CD4-positive, alpha-beta T cell treated with Interleukin-17A for 1 hour (primary cell): ENCODE measurements at places on chromosomes 7 and 10.
A peak's percentile ranks its signal among the peaks of the same experiment; 100 is the strongest.

GRCh38 chr7:120272701-120273475 lies at the start of gene KCND2:
Gene KCND2 (plus strand): TSS chr7:120273175.
- no peak for DNase-seq

DNA sequence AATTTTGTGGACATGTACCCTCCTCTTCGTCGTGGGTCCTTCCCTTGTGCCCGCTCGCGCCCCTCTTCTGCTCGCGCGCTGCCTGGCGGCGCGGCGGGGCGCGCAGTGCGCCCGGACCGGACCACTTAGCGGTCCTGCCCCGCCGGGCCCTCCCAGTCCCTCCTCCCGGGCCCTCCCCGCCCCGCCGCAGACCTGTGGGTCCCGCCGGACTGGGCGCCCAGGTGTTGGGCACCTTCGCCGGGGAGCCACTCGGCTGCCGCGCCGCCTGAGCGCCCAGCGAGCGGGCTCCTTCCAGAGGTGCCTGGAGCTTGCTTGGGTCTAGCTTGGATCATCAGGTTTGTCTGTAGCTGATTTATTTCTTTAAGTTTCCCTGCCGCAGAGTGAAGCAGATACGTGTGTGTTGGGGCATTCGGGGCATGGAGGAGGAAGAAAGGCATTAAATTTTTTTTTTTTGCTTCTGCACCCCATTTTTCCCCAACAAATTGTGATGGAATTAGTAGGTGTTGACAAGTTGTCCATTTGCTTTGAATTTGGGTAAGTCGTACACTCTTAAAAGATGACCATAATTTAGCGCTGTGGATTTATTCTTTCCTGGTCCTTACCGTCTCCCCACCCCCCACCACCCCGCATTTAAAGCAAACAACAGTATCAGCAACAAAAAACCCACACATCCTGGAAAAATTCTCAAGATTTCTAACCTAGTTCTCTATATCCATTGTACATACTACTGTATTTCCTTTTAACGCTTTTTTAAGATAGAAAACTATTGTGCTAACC lies 905 bp downstream of the C1GALT1 start:
- peak; percentile 54 for DNase-seq

- DNase-seq = no peak
These were observed 14.1 kb upstream of the CXCL12 start for GRCh38 chr10:44398747-44399658.

- no peak for DNase-seq
These were observed 28.6 kb downstream of the LSMEM1 start for GRCh38 chr7:112509402-112509801.

DNA sequence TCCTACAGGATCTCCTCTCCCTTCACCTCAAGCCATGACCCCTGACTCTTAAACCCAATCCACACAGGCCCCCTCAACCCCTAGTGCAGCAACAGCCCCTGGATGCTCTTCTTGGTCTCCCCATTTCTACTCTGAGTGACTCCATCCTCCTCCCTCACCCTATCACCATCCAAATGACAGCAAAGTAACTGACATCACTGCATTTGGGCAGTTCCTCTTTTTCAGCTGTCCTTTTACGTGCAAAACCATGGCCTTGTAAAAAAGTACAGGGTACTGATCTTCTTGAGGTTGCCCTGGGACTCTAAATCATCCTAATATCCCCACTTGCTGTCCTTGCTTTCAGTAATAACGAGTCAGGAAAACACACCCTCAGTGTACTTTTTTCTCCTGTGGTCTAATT lies 454.9 kb downstream of the ADRA2A start:
- DNase-seq = no peak

GRCh38 chr10:121339114-121339513 lies 259.1 kb downstream of the FGFR2 start:
- DNase-seq = no peak

DNA sequence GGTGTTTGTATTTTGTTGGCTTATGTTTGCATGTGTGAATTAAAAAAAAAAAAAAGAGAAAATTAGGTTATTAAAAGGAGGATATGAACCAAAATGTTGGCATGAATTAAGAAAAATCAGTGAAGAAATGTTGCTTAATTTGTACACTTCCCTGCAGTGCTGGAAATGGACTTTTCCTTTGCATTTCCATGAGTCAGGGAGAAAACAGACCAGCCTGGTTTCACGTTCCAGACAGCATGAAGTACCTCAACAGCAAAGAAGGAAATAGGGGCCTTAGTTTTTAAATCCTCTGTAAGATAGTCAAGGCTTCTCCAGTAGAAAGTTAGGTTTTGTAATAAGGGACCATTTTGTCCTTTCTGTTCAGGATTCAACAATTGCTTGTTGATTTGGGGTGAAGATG lies 159.7 kb downstream of the CELF2 start:
- DNase-seq = no peak

GRCh38 chr7:107441581-107442422 lies 28.1 kb upstream of the GPR22 start:
- no peak for DNase-seq

DNA sequence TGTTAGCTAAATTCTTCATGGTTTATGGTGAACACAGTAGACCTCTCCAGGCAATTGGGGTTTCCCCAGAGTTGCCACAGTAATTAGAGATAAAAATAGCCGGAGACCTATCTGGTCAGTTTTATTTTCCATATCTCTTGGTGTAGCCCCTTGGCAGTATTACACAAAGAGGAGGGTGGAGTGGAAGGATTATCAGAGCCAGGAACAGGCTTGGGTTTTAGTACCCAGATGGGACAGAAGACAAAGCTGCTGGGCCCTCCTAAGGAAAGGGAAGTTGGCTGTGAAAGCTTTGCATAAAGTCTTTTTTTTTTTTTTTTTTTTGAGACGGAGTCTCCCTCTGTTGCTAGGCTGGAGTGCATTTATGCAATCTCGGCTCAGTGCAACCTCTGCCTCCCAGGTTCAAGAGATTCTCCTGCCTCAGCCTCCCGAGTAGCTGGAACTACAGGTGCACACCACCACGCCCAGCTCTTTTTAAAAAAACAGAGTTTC lies 9.7 kb downstream of the ZSCAN21 start:
- no peak for DNase-seq

DNA sequence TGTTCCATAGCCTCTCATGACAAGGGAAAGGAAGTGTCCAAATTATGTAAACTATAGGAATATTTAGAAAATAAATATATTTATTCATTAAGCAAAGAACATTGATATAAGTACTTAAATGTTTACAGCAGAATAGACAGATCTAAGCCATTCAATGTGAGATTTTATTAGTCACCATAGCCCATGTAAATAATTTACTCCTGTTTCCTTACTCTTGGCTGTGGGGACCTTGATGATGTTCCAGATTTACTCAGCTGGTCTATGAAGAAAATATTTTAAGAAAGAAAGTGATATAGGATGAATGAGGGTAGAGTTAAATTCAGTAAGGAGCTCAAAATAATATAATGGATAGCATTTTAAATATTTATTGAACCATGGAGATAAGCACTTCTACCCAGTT lies 442.6 kb upstream of the KLF6 start:
- no peak for DNase-seq

DNA sequence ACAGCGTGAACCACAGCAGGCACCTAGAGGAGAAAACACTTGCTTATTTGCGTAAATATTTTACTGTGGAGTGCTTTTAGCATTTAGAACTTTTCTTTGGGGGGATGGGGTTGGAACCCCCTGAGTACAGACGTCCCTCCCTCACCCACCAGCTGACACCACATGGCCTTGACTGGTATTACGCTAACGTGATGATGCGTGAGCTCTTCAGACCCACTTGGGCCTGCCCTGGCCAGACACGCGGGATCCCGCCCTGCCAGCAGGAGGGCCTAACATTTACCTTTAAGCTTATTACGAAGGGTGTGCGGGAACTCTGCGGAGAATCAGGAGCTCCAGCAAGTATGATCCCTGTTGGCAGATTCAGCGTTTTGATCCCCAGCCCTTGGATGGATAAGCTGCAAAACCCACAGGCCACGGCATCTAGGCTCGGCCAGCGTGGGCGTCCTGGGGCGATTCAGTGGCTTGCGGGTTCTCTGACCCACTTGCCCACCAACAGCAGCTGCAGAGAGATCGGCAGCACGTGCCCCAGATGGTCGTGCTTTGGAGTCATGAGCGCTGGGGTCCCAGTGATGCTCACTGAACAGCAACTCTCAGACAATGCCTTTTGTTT lies 545.5 kb upstream of the FOXK1 start:
- DNase-seq = no peak

DNA sequence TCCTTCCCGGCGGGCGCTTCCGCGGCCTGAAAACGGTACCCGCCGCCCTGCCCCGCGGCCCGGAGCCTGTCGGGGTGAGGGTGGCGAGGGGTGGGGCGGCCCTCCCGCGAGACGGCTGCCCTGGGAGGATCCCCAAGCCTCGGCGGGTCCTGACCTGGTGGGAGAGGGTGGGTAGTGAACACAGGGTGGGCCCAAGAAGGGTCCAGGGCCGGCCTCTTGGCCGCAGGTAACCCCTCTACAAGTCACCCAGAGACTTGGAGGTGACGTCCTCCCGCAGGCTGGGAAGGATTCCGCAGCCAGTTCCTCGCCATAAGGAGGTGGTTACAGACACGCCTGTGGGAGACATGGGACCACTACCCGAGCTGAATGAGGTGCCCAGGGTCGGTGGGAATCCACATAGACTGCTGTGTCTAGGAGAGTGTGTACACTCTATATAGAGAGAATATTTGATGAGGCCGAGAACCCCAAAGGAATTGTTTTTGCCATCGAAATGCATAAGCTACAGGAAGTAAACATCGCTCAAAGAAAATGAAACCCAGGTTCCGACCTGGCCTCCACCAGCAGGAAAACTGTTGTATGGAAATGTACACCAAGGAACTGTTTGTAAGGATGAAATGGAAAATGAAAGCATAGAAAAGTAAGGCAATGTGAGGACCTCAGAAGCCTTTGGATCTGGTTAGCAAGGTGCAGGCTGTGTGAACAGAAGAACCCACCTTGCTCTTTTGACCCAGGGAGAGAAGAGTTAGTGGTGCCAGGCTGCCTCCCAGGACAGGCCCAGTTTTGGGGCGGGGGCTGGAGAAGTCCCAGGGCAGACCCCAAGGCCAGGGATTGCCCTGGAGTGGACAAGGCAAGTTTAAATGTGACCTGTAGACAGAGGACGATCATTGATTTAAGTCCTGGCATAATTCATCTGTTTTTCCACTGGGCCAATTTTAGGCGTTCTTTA lies 659 bp downstream of the OPTN start:
- DNase-seq = peak; percentile 43

DNA sequence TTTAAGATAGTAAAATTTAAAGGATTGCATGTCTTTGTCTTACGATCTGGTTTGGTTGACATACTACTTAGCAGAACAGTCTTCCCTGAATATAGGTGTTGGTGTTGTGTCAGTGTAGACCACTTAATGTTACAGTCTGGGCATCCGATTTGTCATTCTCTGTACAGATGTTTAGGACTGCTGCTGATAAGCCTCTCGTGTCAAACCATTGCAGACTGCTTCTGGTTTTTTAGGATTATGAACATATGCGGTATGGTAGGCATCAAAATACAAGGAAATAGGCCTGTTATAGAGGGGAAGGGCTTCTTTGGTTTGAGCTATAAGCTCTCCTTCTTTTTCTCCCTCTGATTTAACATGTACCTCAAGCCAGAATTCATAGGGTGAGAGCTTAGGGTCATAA lies 7.4 kb downstream of the CYP3A43 start:
- DNase-seq = no peak

- DNase-seq = no peak
These were observed 99.8 kb downstream of the WDR37 start for GRCh38 chr10:1155791-1156615.

DNA sequence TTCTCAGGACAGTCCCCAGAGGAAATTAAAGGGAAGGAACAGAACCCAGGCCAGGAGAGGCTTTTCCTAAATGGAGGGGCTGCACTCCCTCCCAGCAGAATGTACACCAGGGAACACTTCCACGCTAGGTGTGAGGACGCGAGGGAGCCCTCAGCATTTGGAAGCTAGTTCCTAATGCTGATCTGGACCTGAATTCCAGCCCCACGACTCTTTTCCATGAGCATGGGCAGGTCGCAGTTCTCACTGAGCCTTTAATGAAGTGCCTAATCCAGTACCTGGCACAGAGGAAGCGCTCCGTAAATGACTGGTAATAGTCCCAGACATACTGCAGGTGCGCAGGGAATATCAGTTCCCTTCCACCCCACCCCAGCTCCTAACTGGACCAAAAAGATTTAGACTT lies 1.1 kb downstream of the ALOX5 start:
- no peak for DNase-seq

- DNase-seq = no peak
These were observed 211.1 kb upstream of the TCF7L2 start for GRCh38 chr10:112738606-112739591.

DNA sequence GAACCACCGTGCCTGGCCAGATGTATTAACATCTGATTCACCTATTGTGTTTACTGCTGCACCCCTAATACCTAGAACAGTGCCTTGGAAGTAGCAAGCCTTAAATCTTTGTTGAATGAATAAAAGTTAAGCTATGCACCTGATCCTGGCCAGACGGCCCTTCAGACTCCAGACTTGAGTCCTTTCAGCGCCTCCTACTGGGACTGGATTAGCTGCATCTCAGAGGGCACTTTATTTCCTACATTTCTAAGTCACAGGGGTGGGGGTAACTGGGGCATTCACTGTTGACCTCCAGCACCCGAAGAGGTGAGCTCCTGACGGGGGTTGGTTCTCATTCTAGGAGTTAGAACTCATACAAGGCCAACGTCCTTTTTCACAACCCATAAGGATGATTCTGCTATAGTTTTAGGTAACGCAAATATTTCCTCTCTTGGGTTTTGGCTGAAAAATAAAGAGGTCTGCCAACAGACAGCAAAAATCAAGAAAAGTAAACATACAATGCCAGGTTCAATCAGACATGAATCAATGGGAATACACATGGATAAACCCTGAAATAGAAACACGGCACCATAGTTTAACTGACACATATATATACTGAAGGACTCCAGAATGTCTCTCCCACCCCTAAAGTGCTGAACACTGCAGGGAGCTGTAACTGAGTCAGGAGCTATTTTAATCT lies 48.0 kb upstream of the DLG5 start:
- peak; percentile 1 for DNase-seq

DNA sequence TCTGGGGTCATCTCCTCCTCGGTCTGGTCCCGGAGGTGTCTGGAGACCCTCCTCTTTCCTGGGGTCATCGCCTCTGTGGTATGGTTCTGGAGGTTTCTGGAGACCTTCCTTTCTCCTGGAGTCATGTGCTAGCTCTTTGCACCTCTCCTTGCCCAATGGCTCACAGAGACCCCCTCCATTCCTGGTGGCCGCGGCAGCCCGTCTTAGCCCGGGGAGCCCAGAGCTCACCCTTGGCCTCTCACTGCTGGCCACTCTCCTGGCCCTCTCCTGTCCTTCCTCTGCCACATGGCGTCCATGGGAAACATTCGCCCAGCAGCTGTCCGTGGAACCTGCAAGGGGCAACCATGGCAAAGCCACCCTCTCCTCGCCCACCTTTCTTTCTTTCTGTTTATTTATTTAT lies 20.2 kb upstream of the FOXL3 start:
- no peak for DNase-seq

DNA sequence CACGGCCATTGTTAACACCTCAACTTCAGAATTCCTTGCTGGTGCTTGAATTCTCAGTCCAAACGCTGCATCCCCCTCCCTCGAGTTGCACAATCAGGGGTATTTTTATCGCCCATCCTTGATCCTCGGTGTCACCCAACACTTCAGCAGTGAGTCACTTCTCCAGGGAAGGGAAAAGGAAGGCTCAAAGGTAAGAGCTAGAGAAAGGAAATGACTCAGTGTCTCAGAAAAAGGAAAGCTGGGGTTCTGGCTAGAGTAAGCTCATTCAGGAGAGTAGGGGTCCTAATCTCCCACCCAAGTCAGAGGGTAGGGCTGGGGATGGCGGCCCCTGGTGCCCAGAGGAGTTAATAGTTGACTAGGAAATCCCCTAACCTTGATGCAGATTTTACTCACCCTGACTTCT lies 39.8 kb upstream of the TRIM8 start:
- no peak for DNase-seq

- DNase-seq = no peak
These were observed 30.7 kb downstream of the HABP2 start for GRCh38 chr10:113583571-113583970.

- DNase-seq = no peak
These were observed 133.0 kb downstream of the PTPRN2 start for GRCh38 chr7:158454631-158455030.
